Stimulated activated CD4-positive, alpha-beta T cell treated with anti-CD3 and anti-CD28 coated beads, Interleukin-2, amount 100 ng/mL, for 48 hours (primary cell): ENCODE measurements at places on chromosomes 7 and 10.

- DNase-seq, result no peak
These were observed 318.4 kb upstream of the KAT6B start for GRCh38 chr10:74507951-74508350.

GRCh38 chr10:97445357-97445721 lies 467 bp downstream of the EXOSC1 start:
- no peak for DNase-seq

GRCh38 chr10:23869996-23870395 lies 338.9 kb upstream of the KIAA1217 start:
- DNase-seq, result no peak

- DNase-seq, result no peak
These were observed 101.2 kb upstream of the MGMT start for GRCh38 chr10:129365767-129366402.

DNA sequence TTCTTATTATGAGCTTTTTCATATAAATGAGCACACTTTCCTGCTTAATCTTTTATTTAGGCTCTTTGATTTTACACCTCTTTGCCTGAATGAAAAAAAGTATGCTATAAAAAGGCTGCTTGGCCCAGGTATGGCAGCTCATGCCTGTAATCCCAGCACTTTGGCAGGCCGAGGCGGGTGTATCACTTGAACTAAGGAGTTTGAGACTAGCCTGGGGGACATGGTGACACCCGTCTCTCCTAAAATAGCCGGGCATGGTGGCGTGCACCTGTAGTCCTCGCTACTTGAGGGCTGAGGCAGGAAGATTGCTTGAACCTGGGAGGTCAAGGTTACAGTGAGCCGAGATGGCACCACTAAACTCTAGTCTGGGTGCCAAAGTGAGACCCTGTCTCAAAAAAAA lies 72.9 kb downstream of the DOCK4 start:
- DNase-seq, result no peak

- no peak for DNase-seq
These were observed 96.4 kb downstream of the COBL start for GRCh38 chr7:51220226-51220625.

DNA sequence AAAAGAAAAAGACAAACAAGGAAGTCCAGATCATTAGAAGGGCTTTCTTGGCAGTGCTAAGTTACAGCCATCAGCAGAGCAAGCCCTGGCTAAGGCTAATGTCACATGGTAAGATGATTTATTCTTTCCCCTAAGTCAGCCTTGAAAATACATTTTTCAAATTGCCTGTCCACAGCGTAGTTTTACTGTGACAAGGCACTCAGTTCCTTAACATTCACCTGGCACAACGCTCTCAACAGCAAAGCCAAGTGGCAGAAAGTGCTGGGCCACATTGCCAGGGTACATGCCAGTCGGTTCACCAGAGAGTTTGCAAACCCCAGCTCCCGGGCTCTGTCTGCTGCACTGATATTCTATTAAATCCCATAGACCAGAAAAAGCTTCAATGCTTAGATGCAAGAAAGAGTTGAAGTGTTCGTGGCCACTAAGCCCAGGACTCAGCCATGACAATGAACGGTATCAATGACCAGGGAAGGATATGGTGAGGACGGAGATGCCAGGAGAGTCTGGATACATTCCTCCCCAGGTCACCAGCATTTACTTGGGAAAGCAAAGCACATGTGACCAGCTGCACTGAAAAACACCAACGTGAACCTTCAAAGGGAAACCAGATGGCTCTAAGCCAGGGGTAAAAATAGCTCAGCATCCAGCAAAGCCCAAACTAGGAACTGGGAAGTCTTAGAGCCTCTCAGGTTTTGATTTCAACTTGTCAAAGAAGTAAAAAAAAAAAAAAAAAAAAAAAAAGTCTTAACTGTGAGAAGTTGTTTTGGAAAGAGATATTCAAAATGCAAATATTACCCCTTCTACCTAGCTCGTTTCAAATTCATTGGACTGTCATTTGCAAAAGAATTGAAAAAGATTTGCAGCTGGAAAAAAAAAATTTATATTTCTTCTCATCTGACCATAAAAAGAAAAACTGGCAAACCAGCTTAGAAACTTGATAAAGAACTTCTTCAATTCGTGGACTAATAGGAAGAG lies 23.9 kb upstream of the MPP7 start:
- DNase-seq, result no peak

GRCh38 chr10:14040787-14041631 lies 289.7 kb downstream of the FRMD4A start:
- no peak for DNase-seq

DNA sequence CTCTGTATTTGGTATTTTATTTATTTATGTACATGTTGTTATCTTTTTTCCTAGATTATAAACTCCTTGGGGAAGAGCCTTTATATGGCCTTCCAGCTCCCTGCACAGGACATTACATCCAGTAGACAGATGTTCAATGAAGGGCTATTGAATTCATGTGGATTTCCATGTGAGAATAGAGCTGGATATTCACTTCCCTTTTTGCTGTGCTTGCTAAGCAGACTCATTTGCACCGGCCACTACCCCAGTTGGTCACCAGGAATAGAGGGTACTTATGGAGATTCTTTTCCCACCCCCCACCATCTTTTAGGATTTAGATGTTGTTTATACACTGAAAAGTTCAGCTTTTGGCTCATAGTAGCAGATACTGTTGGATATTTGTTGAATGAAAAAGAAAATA lies 374.1 kb downstream of the NRG3 start:
- DNase-seq, result no peak

DNA sequence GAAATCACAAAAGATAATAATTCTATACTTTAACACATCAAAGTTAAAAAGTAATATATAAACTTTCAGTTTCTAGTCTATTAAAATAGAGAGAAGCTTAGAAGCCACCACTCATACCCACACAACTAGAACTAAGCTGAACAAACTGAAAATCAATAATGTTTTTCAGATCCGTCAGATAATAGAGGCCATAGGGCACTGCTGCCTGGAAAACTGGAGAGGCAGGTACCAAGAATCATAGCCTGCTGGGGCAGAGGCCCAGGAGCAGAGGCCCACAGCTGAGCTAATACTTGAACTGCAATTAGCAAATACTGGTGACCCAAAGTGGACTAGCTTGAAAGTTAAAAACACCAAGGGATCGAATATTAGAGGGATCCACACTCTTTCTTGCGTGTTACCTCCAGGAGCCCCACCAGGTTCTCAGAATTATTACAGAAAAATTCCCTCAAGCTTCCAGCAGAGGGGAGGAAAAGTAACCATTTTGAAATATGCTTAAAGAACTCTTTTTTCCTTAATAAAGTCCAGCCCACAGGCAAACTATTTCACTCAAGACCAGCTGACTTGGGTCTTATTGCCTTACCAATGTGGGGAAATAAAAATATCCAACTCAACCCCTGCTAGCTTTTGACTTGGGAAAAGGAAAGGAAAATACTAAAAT lies 774.1 kb upstream of the IGFBP3 start:
- no peak for DNase-seq

GRCh38 chr7:51273360-51273759 lies 43.2 kb downstream of the COBL start:
- no peak for DNase-seq

DNA sequence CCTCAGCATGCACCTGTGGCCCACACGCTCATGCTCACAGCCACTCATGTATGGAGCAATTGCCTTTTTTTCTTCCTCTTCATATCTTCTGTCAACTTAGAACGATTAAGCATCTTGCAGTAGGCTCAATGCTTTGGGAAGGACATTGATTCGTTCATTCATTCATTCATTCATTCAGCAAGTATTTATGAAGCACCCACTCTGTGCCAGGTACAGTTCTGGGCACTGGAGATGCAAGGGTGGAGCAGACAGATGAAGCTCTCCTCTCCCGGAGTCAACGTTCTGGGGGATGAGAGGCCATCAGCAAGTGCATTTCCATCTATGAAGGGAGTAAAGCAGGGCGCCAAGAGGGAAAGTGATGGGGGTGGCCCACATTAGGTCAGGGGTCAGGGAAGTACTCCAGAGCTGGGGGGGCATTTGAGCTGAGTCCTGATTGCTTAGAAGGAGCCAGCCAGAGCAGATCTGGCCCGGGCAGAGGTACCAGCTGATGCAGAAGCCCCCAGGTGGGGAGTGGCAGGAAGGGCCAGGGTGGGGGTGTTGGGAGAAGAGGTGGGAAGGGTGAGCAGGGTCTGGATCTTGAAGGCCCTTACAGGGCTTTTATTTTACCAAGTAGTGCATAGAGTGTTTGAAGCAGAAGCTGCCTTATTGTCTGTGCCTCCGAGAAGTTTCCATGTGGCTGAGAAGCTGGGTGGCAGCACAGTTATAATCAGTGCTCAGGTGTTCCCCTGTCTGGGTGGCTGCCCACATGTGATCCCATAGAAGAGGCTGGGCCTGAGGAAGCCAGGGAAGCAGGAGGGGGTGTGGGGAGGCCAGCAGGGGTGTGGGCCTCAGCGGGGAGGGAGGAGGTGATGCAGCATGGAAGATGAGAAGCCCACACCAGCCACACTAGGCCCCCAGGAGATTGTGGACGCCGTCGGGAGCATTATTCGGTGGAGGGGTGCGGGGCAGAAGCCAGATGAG lies 36.2 kb downstream of the CHST3 start:
- DNase-seq, result no peak

- no peak for DNase-seq
These were observed 15.5 kb downstream of the HIF1AN start for GRCh38 chr10:100551196-100551595.

GRCh38 chr7:65953890-65954450 lies 28.0 kb downstream of the GUSB start:
- DNase-seq, result no peak

DNA sequence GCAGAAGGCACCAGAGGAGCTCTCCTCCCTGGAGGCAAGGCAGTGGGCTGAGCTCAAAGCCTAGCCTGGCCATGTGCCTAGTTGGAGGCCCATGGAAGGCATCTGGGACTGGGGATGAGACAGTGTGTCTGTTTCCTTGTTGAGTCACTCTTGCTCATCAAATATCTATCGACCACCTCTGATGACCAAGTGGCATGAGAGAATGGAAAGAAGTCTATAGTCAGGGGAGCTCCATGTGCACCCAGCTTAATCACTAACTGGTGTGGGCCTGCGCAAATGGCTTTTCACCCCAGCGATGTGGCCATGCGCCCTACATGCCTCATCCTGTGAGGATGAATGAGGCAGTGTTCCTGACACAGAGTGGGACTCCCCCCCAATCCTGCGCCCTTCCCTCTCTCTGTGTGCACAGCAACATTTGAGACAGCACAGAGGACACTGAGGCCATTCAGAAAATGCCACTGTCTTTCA lies 229.9 kb downstream of the RPS24 start:
- DNase-seq, result no peak

DNA sequence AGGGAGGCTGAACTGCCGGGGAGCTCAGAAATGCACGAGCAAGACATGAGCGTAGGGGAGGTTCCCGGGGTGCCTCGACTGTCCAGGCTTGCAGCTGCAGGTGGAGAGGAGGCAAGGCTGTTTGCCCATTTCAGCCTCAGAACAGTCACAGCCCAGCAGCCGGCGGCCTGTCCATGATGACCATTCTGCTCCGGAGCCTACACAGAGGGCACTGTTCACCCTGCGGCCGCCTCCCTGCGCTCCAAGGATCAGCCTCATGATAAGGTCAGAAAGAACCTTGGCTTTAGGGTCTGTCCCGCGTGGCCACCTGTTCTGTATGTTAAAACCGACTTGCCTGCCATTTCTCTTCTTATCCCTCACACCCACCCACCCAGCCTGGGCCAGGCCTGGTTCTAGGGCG lies 21.9 kb upstream of the CFAP46 start:
- DNase-seq, result no peak

- no peak for DNase-seq
These were observed 11.9 kb downstream of the MYO1G start for GRCh38 chr7:44966731-44967538.

DNA sequence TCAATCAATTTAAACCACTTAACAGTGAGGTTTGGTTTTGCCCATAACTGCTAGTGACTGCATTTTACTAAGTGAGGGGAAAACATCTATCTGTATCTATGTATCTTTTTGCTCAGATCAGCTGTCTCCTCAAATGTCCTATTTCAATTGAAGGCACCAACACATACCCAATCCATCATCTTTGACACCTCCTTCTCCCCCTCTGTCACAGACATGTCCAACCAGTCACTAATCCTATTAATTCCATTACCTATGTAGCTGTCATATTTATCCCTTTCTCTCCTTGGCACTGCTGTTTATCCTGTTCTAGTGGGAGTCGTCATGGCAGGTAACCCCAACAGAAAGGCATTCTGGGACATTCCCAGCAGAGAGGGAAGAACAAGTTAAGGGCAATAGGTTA lies 975.2 kb upstream of the AUTS2 start:
- no peak for DNase-seq

DNA sequence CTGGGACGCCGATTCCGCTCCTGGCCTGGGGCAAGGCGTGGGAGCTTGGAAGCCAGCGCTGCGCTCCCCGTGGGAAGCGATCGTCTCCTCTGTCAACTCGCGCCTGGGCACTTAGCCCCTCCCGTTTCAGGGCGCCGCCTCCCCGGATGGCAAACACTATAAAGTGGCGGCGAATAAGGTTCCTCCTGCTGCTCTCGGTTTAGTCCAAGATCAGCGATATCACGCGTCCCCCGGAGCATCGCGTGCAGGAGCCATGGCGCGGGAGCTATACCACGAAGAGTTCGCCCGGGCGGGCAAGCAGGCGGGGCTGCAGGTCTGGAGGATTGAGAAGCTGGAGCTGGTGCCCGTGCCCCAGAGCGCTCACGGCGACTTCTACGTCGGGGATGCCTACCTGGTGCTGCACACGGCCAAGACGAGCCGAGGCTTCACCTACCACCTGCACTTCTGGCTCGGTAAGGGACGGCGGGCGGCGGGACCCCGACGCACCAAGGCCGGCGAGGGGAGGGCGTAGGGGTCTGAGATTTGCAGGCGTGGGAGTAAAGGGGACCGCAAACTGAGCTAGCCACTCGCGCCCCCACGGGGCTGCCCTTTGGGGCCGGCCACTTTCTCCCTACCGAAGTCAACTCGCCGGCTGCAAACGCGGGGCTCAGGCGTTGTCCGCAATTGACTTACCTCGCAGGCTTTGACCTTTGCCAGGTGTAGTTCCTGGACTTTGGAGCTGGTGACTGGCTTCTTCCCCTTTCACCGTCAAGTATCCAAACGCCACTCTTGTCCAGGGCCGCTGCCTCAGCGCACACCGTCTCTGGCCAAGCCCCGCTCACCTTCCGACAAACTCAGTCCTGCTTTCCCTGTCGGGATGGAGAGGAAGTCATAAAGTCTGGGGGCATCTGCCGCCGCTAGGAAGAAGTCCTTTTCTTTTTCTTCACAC lies at the start of gene SCIN:
Gene SCIN (plus strand): TSS at position 187 of the 928 bp plus-strand sequence. CDS start 67 bp downstream, at position 254.
- peak; percentile 9 for DNase-seq

DNA sequence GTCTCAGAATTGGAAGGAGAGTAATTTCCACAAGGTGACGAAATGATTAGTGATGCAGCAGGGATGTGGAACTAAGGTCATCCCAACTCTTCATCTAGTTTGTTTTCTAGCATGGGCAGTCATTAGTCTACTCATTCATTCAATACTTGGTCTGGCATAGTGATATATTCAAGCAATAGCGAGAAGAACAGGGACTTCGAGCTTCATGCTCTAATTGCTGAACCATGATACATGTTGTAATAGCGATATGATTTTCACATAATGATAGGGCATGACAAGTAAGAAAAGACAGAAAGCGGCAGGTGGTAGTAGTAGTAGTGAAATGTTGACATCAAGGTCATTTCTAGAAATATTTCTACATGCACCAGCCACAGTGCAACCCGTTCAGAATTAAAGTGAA lies 652.1 kb downstream of the PHTF2 start:
- DNase-seq, result no peak
